Panc1 (cell line): ENCODE measurements at places on chromosomes 3 and 15. TPM values are rescaled to one million over a fixed set of nuclear protein-coding genes. Genes with fewer than 3 reads are reported as not detected.

Gene SLC9C1
- not detected for total RNA-seq

Gene IMPG2
- total RNA-seq, result 0.10 TPM

Gene MNS1
- 3.8 TPM for total RNA-seq

Gene FEZF2
- total RNA-seq, result not detected
